ENCODE measurements at places on chromosomes 7 and 10. TPM values are rescaled to one million over a fixed set of nuclear protein-coding genes. Genes with fewer than 3 reads are reported as not detected.

OR9A2 gene
- total RNA-seq, result not detected

LHFPL3 gene
- not detected for total RNA-seq

PAPSS2 gene
- total RNA-seq, result 82.8 TPM

GPRIN2 gene
- not detected for total RNA-seq

LEP gene
- total RNA-seq, result not detected

COBL gene
- not detected for total RNA-seq

PFKP gene
- 127 TPM for total RNA-seq

C10orf53 gene
- not detected for total RNA-seq

ITIH2 gene
- total RNA-seq, result not detected

LLCFC1 gene
- total RNA-seq, result not detected

CTAGE4 gene
- total RNA-seq, result 0.32 TPM

IFIT1B gene
- total RNA-seq, result under 0.01 TPM

CTAGE15 gene
- total RNA-seq, result 0.09 TPM

All from bronchial smooth muscle cell (primary cell).